ENCODE measurements at places on chromosomes 2 and 18.

GRCh38 chr2:64915510-64915900, 73.7 kb upstream of the SLC1A4 start:
- DNase-seq, result no peak

DNA sequence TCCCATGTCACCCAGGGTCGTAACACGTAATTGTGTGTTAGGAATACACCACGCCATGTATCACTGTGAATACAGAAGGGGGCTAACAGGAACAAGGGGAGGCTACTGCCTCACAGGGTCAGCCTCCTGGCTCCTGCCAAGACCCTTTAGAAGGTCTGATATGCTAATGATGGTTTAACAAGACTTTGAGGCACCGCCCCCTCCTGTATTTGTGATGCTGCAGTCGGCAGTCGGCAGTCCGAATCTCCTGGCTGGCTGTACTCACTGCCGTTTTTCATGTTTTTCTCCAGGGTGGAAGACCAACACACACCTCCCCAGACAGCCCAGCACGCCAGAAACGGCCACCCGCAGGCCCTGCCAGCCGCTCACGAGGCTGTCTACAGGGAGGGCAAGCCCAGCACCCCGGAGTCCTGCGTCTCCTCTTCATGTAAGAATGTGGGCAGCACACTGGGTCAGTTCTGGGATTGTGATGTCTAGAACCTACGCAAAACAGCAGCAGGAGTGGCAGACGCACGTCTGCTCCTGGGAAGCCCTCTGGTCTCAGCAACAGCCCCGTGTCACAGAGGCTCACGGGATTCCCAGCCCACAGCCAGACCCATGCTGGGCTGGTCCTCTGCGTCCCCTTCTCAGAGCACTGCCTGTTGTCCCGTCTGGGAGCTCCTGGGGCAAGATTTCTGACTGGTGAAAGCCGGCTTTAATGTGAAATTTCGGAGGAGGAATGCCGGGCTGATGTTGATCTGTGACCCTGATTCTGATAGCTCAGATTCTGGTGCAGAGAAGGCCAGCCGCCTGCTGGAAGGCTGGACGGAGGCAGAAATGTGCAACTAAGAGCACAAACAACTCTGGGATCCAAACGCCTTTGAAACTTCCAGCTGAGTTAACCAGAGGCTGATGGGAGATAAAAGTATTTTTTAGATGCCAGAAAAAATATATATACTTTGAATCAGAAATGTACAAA, 39.7 kb upstream of the B3GNT7 start:
- no peak for DNase-seq

DNA sequence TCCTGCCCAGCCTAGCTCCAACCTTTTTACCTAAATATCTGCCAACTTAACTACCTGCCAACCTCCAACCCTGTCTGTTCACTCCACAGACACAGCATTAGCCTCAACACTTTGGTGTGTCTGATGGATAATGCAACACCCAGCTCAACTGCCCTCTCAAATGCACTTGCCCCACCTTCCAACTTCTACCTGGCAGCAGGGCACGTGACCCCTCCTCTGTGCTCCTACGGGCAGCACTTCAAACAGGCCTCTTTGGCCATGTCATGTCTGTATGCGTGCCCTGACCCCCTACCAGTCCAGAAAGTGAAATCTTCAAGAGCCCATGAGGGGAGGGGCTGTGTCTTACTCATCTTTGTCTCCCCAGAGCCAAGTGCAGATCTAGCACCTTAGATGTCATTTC, 25.5 kb downstream of the RNF149 start:
- DNase-seq, result no peak

GRCh38 chr2:19576411-19576810, 218.0 kb upstream of the OSR1 start:
- DNase-seq, result no peak

GRCh38 chr2:58047373-58047935, 848 bp downstream of the VRK2 start:
- no peak for DNase-seq

DNA sequence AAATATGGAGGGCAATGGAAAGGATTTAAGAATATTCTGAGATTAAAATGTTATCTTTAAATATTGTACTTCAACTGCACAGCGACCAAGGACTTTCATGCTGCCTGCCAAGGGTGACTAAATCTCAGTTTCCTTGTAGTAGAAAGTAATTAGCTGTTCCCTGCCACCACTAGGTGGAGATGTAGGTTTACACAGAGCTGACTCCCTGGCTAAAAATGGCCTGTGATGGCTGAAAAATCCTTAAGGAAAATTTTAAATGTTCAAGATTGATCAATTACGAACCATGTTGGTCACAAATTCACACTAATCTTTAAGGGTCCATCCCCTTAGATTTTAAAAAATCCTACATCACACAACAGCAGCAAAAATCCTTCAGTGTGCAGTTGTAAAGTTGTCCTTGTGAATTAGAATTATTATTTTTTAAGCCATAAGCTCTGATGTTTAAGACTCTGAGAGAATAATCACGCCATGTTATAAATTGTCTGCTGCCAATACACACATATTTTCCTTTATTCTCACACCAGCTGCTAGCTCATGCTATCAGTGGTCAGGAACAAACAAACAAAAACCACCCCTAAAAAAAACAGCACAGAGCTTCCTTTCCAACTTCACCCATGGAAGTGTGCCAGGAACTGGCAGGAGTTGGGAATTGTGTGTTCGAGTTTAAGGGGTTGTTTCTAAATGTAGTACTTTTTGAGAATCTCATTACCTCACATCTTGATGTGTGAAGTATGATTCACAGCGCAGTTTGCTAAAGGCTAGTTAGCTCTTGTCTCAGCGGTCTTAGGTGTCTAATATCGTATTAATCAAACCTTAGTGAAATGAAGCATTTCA, 399.8 kb downstream of the TMEM182 start:
- DNase-seq, result no peak

GRCh38 chr2:37797081-37797480, 125.6 kb upstream of the CDC42EP3 start:
- no peak for DNase-seq

- DNase-seq, result no peak
These were observed 20.7 kb downstream of the TMEM178A start for GRCh38 chr2:39686456-39686855.

- DNase-seq, result no peak
These were observed 43.8 kb downstream of the OSBPL6 start for GRCh38 chr2:178238154-178238521.

DNA sequence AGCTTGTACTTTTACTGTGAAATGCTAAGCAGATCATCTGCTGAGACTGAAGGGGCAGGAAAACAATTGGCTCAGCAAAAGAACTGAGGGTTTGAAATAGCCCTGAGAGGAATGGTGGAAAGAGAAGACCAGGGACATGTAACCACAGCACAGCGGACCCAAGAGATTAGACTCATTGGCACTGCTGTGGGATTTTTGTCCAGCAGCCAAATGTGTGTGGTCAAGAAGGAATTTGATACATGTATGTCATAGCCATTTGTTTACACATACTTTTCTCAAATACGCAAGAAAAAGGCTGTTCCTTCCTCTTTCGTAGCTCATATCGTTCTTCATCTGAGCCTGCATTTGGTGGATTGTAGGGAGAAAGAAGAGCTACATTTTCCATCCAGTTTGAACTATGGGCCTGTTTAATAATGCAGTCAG, 73.8 kb downstream of the TRABD2A start:
- DNase-seq, result no peak

GRCh38 chr2:170208967-170209366, 31.0 kb downstream of the MYO3B start:
- no peak for DNase-seq

DNA sequence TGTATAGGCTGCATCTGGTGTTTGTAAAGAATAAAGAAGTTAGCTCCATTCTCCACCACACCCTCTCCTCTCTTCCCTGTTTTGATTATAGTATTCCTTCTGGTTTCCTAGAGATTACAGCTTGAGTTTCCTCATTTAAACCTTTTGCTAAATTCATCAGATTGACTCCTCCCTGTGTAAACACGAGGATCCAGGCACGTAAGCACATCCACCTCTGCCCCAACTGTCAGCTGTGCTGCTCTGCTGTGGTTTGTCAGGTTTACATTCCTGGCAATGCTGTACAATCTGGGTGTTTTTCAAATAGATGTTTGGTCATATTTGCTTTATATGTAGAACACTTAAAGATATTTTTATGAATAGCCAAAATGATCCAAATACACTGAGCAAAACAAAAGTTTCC, 302.8 kb downstream of the PTGR3 start:
- no peak for DNase-seq

DNA sequence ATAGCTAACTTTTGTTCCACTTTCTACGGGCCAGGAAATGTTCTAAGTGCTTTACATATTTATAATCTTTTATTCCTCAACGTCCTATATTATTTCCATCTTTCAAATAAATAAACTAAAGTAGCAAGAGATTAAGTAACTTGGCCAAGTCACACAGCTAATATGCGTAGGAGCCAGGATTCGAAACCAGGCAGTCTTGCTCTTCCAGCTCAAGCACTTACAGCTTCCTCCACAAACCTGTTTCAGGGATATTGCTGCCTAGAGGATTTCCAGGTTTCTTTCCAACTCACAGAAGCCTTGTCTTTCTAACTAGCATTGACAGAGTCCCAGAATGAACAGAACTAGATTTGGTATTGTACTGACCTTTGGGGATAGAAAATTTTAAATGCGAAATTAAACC, 102.5 kb downstream of the FIGN start:
- no peak for DNase-seq

DNA sequence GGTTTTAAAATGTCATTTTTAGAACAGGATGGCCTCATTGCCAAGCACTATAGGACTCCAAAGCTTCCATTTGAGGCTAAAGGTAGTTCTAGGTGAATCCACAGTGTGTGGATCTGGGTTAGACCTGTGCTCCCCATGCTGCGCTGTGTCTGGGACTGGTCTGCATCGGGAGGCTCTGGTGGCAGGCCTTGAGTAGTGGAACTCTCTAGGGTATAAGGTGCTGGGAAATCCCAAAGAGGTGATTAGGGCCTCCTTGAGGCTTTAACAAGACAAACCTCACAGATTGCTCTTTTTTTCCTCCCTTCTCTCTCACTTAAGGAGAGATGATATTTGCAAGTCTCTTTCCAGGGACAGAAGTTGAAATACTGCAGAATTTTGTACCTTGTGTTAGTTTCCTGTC, 9.3 kb downstream of the SEC11C start:
- DNase-seq, result no peak

GRCh38 chr18:6719910-6720683, 9.4 kb upstream of the ARHGAP28 start:
- DNase-seq, result no peak

- no peak for DNase-seq
These were observed 45.5 kb downstream of the LYPD6 start for GRCh38 chr2:149375801-149376361.

GRCh38 chr2:229392196-229392595, 121.1 kb upstream of the PID1 start:
- DNase-seq, result no peak

- DNase-seq, result no peak
These were observed 142.7 kb upstream of the ST6GAL2 start for GRCh38 chr2:107028661-107029060.

DNA sequence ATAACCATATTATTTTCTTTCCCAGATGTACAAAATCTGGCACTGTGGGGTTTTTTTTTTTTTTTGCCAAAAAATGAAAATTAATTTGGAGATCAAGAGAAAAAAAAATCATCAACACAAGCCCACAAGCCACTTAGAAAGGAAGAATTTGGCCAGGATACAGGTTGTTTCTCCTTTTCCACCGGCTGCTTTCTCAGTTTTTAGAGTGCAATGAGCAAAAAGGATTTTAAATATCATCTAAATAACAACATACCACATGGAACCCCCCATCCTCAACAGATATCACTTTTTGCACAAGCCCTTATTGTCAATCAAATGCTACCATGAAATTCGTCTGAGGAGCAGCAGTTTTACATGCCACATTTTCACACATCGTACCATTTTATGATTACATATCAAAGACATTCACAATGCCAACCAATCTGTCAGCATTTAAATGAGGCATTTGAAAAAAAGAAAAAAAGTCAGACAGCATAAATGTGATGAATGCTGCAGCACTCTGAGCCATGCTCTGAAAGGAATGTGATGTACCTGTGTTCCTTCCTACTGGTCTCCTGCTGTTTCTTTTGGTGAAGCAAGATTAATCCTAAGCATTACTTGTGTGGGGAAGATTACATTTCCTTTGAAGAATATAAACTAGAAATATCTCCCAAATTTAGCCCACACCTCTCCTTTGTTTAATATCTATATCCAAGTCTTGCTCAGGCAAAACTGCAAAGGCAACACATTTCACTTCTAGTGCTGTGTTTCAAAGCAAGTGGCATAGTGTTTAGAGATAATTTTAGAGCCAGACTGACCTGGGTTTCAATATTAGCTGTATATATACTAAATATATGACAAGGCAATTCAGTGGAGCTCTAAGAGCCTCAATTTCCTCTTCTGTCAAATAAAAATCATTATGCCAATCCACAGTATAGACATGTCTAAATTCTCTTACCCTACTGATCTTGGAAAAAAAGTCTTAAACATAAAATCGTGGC, 391.3 kb downstream of the CMPK2 start:
- DNase-seq, result no peak

GRCh38 chr2:159396799-159397198, 110.3 kb upstream of the WDSUB1 start:
- no peak for DNase-seq

DNA sequence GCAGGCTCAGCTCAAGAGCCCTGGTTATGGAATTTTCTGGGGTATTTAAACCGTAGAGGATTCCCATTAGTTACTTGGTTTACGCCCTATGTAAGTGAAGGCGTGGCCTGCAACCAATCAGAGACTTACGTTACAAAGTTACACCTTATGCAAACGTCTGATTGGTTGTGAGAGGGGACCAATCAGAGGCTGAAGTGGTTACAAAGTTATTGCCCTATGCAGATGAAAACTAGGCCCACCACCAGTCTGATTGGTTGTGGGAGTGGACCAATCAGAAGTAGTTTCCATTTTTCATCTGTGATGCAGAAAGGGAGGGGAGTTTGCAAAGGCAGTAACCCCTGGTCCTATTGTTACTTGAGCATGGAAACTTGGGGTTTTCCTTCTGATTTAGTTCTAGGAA, 49.1 kb downstream of the DLGAP1 start:
- no peak for DNase-seq

DNA sequence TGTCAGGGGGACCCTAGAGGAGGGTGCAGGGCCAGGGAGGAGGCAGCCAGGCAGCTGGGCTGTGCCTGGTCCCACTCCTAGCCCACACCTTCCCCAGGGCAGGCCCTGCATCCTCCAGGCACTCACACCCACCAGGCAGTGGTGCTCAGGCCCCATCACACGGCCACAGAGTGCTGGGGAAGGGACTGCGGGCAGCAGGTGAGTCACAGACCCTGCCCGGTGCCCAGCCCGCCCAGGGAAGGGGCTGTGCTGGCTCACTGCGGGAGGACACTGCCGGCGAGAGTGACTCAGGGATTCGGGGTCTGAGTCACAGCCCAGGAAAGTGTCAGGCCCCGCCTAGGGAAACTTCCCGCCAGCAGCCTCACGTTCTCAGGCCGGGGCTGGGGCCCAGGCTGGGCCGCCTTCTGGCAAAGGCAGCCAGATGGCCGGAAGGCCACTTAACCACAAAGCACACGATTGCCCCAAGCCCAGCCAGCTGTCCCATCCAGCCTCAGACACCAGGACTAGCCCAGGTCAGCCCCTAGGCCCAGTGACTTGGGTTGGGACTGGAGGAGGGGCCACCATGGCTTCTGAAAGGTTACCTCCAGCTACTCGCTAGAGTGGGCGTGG, 42.2 kb downstream of the BIN1 start:
- peak; percentile 63 for DNase-seq

GRCh38 chr18:74402806-74403433, 54.2 kb downstream of the DIPK1C start:
- DNase-seq, result no peak

- no peak for DNase-seq
These were observed 91.8 kb downstream of the PLB1 start for GRCh38 chr2:28587526-28588291.

- no peak for DNase-seq
These were observed 1.7 kb upstream of the TMEM185B start for GRCh38 chr2:120224735-120225548.

- no peak for DNase-seq
These were observed 194.0 kb downstream of the NDUFA10 start for GRCh38 chr2:239831001-239831731.
